Endothelial cell (in vitro differentiated cells): ENCODE measurements at places on chromosomes 11 and 22.
A peak's percentile ranks its signal among the peaks of the same experiment; 100 is the strongest.

DNA sequence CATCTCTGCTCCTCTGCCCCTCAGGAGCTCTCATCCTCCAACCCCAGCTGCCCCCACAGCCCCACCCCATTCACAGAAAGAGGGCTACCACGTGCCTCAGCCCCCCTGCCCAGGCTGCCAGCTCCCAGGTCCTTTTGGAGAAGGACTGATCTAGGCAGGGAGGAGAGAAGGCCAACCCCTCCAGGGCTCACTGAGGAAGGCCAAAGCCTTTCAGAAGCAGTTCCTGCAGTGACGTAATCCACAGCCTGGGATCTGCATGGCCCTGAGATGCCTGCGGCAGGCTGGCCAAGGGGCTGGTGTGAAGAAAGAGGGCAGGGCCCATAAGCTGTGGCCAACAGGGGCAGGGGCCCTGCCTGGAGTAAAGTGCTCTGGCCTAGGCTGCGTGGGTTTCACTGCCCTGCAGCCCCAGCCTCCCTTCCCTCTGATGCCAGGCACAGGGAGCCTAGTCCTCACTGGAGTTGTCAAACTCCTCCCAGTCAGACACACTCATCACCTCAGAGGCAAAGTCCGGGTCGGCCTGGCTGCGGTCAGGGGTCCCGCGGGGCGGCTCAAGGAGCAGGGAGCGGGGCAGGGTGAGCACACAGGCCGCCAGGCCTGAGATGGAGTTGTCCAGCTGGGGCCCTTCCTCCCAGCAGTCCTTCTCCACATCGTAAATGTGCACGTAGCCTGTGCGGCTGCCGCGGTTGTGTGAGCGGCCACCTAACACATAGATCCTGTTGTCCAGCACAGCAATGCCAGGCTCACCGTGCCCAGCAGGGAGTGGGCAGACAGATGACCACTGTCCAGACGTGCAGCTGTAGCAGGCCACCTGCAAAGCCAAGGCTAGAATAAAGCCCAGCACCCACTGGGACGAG lies 4.2 kb upstream of the SCARF2 start:
- DNase-seq = no peak

DNA sequence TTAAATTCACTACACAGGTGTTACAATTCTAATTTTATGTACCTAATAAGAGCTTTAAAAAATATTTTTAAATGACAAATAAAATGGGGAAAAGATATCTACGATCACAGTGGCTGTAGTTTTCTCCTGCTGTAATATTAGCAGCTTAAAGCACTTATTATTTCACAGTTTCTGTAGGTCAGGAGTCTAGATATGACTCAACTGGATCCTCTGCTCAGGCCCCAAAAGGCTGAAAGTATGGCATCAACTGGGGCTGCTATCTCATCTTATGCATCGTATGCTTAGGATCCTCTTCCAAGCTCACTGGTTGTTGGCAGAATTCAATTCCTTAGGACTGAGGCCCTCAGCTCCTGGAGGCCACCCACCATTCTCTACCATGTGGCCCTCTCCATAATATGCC lies 12.8 kb downstream of the FBXO3 start:
- no peak for DNase-seq

DNA sequence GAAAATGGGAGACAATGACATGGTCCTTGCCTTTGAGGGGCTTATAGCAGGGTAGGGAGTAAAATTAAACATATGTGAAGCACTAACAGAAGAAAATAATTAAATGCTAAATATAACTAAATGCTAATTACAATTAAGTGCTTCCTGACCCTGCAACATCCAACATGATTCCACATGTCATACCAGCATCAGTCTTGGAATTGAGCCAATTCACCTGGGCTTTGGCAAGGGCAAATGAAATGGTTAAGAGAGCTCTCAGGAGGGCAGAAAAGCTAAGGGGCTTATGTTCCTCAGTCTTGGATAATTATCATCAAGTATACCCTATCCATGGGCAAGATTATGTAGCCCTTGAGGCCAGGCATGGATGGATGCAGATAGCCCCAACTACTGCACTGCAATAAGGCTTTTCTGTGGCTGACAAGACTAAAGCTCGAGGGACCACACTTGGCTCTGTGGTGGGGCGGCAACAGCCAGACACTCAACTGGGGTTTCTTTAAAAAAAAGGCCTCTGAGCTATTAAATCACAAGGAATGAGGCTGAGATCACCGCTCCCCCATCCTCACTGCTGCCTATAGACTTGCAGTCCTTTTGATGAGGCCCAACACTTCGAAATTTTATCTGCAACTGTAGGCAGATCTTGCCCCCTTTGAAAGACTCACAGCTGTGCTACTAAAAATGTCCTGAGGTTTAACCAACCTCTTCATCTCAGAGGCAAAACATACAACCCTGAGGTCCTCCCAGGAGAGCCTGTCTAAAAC lies 39.0 kb downstream of the IL18BP start:
- DNase-seq = no peak

DNA sequence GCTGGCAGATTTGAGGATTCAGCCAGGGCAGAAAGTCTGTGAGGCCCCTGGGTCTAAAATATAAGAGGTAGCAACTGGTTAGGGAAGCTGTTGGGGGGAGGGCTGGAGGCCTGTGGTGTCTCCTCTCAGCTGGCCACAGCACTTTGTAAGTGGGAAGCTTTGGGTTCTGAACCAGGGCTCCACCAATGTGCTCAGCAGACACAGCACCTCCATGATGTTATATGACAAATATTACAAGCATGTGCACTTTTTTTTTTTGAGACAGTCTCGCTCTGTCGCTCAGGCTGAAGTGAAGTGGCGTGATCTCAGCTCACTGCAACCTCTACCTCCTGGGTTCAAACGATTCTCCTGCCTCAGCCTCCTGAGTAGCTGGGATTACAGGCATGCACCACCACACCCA lies 8.0 kb downstream of the ARHGAP1 start:
- DNase-seq = no peak

DNA sequence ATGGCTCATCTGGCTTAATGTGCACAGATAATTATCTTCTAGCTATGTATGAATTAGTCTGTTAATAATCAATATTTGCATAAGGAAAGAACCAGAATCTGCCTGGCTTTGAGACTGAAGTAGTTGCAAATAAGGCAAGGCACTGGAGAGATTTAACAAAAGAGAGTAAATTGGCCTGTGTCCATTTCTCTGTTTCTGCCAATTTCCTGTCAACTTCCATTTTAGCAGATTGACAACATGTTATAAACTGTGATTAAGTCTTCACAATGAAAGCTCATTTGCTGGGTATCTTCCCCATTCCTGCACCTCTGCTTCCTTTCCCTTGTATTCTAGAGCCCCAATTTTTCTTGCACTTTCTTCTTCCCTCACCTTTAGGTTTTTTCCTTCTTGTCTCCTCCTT lies 5.3 kb upstream of the TMEM123 start:
- DNase-seq = no peak

GRCh38 chr11:47466701-47467250 lies 17.8 kb upstream of the RAPSN start:
- peak; percentile 26 for DNase-seq

DNA sequence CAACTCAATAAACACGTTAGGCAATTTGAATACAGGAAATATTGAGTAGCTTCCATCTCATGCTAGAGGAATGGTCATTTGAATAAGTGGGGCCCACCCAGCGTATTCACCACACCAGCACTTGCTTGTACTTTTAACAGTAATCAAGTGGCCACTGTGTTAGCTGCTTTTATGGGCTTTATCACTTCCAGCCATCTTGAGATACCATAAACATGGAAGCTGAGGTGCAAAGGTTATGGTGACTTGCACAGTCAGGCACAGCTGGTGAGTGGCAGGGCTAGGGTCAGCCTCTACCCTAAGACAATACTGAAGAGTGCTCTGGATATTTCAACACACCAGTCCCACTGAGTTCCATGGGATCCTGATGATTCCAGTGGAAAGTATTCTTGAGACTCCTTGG lies 6.7 kb downstream of the JOSD1 start:
- no peak for DNase-seq

DNA sequence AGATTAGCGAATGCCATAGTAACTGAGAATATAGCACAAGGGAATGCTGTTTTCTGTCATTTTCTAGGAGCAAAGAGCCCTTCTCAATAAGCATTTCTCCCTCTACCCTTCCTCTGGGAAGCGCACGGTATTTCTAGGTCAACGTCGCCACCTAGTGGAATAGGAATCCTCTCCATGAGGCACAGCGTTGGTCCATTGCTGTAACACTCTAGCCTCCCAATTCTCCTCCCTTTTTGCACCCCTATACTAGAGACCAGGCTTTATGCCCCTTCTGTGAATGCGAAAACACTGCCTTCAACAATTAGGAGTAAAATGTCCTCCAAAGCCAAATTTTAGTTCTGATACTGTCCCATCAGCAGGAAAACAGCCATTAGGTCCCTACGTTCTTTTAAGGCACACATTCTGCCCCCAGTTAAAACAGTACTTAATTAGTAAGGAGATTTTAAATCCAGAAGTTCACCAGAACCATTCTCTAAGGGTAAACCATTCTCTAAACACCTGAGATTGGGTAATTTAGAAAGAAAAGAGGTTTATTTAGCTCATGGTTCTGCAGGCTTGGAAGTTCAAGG lies 12.8 kb upstream of the HYLS1 start:
- DNase-seq = peak; percentile 73

- no peak for DNase-seq
Measured at GRCh38 chr22:22424956-22425355, 83.6 kb downstream of the ZNF280B start.

GRCh38 chr22:25084405-25085107 lies 115.1 kb upstream of the CRYBB3 start:
- no peak for DNase-seq

GRCh38 chr11:19953909-19954308 lies 206.4 kb downstream of the DBX1 start:
- peak; percentile 19 for DNase-seq

- no peak for DNase-seq
Measured at GRCh38 chr22:41347066-41347859, 34.5 kb upstream of the TEF start.

GRCh38 chr11:120254788-120255518 lies 15.0 kb downstream of the POU2F3 start:
- DNase-seq = no peak

DNA sequence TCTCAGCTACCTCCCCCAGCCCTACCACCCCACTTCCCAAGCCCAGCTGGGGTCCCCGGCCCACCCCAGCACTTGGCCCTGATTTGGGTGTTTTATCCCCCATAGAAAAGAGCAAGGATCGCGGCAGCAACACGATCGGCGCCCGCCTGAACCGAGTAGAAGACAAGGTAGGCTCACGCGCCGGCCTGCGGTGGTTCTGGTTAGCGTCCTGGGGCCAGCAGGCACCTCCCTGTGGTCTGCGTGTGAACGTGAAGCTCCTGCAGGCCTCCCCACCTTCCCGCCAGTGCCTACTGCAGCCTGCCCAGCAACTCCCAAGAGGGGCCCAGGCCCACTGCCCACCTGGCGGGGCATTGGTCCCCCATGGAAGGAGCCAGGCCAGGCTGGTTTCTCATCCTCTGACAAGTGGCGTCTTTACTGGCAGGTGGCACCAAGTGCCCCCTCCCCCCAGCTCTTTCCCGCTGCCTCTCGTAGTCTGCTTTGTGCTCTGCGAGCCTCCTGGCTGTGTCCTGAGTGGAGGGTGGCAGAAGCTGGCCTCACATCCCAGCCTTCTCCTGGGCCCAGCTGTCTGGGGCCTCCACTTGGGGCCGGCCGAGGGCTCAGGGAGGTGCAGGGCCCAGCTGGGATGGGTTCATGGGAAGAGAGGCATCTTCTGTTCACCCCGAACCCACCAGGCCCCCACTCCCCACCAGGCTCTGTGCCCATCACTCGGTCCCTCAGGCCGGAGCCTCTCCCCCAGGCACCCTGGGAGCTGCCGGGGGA lies 78.3 kb upstream of the KCNQ1OT1 start:
- DNase-seq = peak; percentile 3

DNA sequence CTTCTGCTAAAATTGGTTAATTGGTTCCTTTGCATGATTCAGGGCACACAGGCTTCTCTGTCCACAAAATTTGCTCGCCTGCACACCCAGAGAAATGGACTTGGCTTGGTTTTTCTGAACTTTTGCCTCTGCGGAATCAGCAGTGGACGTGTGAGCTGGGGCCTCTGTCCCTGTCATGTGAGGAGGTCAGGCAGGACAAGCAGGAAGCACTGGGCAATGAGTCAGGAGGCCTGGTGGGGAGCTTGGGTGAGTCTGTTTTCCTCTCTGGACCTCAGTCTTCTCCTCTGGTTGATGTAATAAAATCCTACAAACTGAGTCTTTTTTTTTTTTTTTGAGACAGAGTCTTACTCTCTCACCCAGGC lies 10.4 kb upstream of the CELSR1 start:
- no peak for DNase-seq

DNA sequence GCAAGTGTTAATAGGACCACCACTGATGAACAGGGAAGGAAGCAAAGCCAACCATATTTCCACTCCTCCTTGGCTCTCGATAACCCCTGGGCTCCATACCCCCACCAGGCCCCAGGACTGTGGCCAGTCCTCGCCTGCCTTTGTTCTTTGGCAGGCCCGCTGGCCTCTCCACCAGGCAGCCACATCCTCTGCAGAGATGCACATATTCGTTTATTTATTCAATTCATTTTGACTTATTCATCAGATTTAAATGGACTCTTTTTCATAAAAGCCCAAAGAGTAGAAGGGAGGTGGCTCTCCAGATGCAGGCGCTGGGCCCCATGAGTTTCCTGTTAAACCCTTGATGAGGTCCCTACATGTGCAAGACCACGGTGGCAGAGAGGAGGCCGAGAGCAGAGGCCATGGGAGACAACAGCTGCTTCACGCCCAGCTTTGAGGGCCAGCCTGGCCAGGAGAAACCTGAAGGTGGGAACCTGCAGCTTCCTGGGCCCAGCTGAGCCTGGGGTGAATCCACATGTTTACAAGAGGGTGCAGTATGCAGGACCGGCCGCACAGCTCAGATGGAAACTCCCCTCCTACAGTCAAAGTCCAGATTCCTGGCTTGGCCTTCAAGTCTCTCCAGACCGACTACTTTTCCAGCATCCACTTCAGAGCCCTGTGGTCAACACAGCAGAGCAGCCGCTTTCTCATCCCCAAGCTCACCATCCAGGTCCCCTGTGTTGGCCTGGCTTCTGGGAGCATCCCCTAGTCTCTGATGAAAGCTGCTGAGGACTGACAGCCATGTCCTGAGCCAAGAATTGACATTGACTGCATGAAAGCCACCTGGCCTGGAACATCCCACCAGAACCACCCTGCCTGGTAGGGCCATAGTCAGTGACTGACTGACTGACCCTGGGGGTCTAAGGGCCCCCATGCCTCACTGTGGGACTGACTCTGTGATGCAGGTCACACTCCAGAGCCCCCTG lies 39.7 kb upstream of the CCND1 start:
- no peak for DNase-seq

DNA sequence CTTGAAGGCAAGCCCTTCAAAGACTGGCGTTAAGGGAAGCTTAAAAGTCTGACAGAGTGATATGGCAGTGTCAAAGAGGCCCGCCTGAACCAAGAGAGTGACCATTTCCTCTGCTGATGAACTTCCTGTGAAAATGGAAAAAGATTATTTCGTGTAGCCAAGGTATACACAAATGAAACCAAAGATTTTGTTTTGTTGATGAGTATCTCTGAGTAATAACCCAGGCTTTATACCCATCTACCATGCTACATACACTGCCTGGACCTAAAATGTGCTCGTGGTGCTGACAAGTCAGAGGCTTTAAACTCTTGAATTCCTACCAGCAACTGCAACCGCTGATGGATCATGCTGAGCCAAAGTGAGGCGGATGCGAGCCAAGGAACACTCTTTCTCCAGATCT lies 21.0 kb upstream of the FNBP4 start:
- no peak for DNase-seq

GRCh38 chr11:57323167-57323854 lies 1.4 kb downstream of the TNKS1BP1 start:
- no peak for DNase-seq
